Smooth muscle cell of the brain vasculature (primary cell): ENCODE measurements at places on chromosomes 5 and 9.

GRCh38 chr5:177049285-177049684, 26.8 kb downstream of the ZNF346 start:
- DNase-seq: no peak

GRCh38 chr9:35828716-35829083, at the start of gene FAM221B:
TSS of gene FAM221B (minus strand) at chr9:35828732. CDS start at chr9:35826161, 2,571 bp downstream.
- no peak for DNase-seq

- no peak for DNase-seq
Observed at GRCh38 chr5:53479590-53480415, 626 bp upstream of the FST start.

DNA sequence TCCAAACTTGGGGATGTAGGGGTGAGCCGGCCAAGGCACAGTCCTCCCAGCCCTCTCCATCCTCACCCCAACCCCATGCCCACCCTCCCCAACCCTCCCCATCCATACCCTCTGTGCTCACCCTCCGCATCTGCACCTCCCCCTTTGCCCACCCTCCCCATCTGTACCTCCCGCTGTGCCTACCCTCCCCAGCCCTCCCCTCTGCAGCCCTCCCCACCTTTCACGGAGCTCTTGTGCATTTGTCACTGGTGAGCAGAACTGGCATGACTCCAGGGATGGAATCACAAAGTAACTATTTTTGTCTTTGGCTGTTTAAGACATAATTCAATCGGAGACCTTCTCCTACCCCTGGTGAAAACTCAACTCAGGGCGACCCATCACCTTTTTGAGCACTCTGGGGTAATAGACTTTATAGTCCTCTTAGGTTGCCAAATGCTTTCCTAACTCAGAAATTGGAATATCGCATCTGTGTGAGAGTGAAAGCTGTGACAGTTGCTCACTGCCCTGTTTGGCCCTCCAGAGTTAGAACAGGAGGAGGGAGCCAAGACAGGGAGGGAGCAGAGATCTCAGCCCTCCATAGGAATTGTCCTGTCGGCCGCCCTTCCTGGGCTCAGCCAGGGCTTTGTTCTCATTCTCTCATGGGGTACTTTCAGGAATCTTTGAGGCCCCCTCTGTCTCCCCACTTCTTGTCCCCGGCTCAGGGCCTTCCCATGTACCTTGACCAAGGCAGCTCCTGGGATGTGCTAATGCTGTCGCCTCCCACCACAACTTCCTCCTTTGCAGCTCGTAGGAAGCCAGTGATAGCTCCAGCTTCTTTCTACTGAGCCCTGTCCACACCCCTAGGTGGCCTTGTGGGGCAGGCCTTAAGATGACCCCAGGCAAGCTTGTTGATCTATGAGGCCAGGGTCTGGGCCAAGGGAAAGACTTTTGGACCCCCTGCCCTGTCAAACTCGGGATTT, 36.2 kb downstream of the OTULIN start:
- no peak for DNase-seq

DNA sequence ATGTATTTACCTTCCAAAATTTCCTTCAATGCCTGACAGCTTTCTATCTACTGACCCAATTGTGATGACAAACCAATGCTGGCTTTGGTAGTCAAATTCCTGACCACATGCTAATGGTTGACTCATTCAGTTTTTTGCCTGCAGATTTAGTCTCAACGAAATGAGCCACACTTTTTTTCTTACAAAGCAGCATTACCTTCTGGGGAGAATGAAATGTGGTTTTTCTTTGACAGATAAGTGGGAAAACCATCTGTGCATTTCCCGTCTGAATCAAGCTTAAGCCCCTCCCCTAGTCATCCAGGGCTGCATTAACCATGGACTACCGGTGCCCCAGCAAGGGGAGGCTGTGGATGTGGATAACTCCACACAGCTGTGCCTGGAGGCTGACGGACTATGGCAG, 99.6 kb upstream of the TAF11L2 start:
- DNase-seq: no peak

- DNase-seq: no peak
Observed at GRCh38 chr5:91374893-91375520, 8.1 kb downstream of the ARRDC3 start.

GRCh38 chr9:37700131-37700530, 49.4 kb downstream of the FRMPD1 start:
- DNase-seq: no peak
